ENCODE measurements at places on chromosomes 16 and 17.
A peak's percentile ranks its signal among the peaks of the same experiment; 100 is the strongest.

DNA sequence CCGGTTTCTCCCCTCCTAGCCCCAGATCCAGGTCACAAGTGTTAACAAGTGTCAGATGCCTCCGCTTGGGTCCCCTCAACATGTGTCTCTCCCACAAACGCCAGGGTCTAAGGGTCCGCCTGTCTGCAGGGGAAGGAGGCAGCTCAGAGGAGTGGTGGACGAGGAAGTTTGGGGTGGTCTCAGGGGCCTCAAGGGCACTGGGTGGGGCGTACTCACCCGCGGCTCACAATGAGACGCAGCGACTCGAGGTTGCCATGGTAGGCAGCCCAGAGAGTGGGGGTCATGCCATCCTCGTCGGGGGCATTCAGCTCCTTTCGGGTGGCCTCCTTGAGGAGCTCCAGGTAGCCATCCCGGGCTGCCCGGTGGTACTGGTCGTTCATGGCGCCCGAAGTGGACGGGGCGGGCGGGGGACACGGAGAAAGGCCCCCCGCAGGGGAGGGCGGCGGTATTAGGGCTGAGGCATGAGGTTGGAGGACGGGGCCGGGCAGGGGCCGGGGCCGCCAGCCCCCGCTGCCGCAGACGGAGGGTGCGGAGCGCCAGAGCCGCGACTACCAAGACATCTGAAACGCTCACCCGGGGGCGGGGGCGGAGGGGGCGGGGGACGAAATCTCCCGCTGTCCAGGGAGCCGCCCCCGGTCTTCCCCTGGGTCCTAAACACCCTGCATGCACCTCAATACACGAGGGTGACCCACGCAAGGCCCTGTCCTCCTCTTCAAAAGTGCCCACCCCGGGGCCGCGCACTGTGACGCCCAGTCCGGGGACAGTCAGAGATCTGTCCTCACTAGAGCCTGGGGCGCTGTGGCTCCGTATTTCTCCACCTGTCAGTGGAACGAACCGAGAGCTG, at the start of gene USH1G:
TSS of gene USH1G (minus strand) at position 562 of the 844 bp plus-strand sequence. CDS start at position 380, 182 bp downstream.
- DNase-seq: no peak

DNA sequence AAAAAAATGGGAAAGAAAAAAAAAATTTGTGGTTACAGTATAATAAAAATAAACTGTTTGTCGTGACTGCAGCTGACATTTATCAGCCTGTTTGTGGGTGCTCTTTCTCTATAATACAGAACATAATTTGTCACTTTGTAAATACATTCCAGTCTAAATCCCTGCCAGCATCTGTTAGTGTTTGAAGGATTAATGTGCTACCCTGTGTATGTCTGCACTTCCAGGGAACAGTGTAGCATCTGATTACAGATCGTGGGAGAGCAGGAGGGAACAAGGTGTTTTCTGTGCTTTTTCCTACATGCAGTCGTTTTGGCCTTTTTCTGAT, 265.1 kb downstream of the WWOX start:
- no peak for DNase-seq

- DNase-seq: no peak
Observed at GRCh38 chr17:14094676-14095601, 25.6 kb downstream of the COX10 start.

DNA sequence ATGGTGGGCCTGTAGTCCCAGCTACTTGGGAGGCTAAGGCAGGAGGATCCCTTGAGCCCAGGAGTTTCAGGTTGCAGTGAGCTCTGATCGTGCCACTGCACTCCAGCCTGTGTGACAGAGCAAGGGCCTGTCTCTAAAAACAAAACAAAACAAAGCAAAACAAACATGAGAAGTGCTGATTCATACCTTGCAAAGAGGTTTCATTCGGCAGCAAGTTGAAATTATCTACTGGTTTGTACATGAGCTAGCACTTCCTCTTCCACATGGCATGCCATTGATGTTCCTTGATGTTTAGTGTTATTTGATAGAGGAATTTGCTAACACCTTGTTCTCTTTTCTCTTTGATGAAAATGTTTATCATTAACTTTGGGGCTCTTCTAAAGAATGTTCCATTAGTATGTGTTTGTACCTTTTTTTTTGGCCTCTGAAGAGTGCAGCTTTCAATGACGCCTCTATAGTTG, 50.6 kb downstream of the SPECC1 start:
- no peak for DNase-seq

GRCh38 chr17:38721802-38722201, 8.3 kb upstream of the CISD3 start:
- no peak for DNase-seq

- no peak for DNase-seq
Observed at GRCh38 chr17:73482251-73482716, 162.0 kb downstream of the SDK2 start.

DNA sequence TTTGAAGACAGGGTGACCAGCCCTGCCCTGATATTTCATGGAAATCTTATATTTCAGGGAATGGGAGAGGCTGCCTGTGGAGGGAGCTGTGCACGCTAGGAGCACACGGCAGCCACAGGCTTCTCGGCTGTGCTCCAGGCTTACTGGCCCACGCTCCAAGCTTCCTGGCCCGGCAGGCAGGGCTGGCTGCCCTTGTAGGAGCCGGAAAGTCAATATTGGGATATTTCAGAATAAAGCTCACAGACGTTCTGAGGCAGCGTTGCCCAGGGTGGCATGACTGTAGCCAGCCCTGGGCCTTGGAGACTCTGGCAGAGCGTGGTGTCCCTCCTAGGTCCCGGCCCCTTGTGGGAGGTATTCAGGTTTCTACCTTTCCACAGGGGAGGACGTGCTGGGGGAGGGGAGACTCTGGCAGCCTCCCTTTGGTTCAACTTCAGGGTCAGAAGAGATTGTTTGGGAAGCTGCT, 95.6 kb downstream of the NPIPB11 start:
- DNase-seq: no peak

- no peak for DNase-seq
Observed at GRCh38 chr16:4566144-4566543, 10.0 kb downstream of the C16orf96 start.

DNA sequence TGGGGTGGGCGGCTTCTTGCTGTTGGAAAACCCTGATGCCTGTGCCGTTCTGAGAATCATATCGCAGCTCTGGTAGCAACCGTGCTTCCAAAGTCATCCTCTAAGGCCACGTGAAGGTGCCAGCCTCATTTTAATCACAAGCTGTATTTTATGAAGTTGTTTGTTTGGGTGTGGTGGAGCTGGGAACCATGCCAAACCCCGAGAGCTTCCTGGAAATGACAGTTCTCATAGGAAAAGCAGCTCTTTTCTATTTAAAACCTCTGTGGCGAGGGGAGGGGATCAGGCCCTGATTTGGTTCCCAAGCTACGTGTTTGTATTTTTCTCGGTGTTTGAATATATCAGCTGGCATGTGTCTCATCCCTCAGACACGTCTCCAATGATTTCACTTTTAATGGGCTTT, 21.7 kb downstream of the KNOP1 start:
- DNase-seq: peak; percentile 79

DNA sequence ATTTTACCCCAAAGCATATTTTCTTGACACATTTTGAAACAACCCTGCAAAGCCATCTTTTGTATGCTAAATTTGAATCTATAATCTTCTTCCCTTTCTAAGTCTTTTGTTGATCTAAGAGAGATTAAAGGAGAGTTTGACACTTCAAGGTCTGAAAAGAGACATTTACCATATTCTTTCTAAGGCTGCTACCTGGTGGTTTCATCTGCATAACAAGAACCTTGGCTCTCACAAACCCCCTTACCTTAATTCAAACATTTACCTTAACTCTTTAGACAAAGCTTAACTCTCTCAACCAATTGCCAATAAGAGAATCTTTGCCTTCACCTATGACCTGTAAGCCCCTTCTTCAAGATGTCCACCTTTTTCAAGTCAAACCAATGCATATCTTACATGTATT, 1143.6 kb downstream of the CDH11 start:
- DNase-seq: no peak

GRCh38 chr16:920717-921116, 50.1 kb downstream of the LMF1 start:
- DNase-seq: peak; percentile 13

GRCh38 chr17:28306954-28307401, 12.0 kb upstream of the TMEM97 start:
- DNase-seq: no peak

DNA sequence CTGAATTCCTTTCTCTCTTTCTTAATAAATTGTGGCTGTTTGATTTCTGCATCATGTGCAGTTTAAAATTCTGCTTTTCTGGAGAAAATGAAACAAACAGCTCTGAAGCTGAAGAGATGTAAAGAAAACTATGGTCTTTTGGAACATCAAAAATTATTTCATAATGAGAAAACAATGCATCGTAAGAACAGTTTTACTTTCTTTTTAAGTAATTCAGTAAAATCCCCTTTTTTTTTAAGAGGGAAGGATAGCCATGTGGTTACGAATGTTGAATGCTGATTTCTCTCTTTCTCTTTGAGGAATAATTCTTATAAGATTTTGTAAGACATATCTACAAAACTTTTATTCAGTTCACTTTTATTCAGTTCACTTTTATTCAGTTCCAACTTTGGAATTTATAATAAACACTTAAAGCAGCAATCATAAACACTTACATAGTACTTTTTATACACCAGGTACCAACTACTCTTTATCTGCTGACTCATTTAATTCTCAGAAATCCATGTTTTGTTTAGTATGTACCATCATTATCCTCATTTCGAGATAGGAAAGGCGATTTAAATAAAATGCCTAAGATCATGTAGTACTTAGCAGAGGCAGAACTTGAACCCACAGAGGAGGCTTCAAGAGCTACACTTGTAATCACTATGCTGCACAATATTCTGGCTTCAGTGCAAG, 26.6 kb downstream of the CNTNAP4 start:
- DNase-seq: no peak

DNA sequence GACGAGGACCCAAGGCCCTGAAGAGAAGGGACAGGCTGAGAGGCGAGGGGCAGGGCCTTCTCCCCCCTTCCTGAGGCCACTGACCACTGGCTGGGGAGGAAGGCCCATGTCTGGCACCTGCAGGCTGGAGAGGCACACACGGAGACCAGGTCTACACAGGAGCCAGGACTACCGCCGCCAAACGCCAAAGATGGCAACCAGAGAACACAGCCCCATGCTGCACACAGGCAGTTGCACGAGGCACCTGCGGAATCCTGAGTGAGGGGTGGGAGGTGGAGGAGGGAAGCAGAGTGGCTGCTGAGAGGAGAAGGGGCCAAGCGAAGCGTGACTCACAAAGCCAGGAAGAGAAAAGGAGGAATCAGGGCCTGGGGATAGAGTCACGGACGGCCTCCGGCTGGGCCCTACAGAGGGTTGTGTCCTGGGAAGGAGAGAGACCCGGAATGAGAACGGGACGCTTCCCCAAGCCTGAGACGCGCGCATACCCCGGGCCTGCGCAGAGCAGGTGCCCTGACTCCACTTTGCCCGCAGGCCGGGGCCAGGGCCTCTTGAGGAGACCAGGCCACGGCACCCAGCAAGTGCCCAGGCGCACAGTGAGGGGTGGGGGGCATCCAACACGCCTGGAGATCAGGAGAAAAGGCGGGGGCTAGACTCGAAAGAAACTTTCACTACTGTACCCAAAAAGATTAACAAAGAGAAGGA, 28.7 kb upstream of the C16orf95 start:
- no peak for DNase-seq

DNA sequence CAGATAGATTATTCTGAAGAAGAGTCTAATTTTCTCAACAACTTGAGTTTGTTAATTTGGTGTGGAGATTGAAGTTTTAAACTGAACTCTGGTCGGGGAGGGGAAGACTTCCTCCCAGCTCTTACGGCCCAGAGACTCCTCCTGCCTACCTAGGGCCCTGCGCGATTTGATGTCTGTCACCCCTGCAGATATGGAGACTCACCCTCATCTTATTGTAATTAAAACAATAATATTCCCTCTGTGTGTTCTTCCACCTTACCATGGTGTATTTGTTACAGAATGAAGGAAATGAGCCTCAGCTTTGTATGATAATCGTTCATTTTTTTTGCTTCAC, 184.4 kb upstream of the CACNG5 start:
- no peak for DNase-seq

- DNase-seq: no peak
Observed at GRCh38 chr16:23987443-23987842, 151.7 kb downstream of the PRKCB start.

DNA sequence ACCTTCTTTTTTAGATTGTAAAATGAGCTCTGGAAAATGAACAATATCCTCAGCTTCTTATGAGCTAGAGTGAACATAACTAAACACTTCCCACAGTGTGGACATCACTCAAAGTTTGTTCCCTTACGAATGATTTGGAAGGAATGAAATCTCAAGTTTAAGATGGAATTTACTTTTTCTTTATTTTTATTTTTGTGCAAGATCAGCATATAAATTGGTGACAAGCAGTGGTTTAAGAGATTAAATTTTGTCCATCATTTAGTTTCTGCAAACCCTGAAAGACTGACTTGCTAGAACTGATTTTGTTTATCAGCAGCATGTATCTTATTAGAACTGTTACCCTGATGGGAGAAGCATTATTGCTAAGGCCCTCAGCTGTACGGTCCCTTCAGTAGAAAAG, 420.1 kb downstream of the CDH8 start:
- DNase-seq: no peak

- DNase-seq: no peak
Observed at GRCh38 chr16:66728117-66728787, 23.2 kb downstream of the DYNC1LI2 start.

GRCh38 chr16:57606847-57607501, 21.5 kb upstream of the ADGRG1 start:
- no peak for DNase-seq

- DNase-seq: peak; percentile 38
Observed at GRCh38 chr17:47742319-47743181, 9.5 kb downstream of the TBX21 start.

DNA sequence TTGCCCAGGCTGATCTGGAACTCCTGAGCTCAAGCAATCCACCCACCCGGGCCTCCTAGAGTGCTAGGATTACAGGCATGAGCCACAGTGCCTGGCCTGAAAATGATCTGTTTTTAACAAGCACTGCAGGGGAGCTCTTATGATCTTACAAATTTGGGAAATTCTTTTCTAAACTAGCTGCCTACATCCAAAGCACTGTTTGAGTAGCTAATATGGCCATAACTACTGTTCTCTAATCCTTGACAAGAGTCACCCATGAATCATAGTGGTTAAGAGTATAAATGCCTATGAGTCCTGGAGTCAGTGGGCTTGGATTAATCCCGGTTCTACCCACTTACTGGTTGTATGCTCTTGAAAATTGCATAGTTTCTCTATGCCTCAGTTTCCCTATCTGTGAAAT, 1.4 kb upstream of the CPPED1 start:
- DNase-seq: no peak

- DNase-seq: no peak
Observed at GRCh38 chr17:9529033-9529700, 46.5 kb downstream of the STX8 start.

DNA sequence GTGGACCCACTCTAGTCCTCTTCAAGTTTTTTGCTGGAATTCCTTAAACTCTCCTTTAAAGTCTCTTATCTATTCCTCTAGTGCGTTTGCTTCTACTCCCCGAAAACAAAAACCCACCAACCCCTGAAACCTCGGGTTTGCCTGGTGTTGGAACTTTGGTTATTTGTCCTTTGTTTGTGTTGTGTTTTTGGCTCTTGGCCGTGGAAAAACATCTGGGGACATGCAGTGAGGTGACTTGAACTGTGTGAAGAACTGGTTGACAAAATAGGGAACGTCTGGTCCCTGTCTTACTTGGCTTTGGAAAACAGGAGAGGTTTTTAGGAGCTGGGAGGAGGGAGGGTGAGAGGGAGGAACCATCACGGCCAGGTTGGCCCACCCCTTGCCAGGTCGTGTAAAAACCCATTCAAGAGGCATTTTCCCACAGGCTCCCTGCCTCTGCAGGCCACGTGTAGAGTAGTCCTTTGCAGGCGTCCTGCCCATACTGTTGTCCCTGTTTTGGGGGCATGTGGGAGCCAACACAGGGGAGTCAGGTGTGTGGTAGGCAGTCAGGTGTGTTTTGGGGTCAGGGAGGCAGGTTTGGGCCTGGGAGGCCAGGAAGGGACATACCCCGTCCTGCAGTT, 169.3 kb downstream of the RAB11FIP4 start:
- DNase-seq: no peak
